Progenitor cell of endocrine pancreas (in vitro differentiated cells): ENCODE measurements at places on chromosomes 3 and 15.

GRCh38 chr3:10006762-10007090, 19.5 kb upstream of the FANCD2 start:
- DNase-seq, result no peak

DNA sequence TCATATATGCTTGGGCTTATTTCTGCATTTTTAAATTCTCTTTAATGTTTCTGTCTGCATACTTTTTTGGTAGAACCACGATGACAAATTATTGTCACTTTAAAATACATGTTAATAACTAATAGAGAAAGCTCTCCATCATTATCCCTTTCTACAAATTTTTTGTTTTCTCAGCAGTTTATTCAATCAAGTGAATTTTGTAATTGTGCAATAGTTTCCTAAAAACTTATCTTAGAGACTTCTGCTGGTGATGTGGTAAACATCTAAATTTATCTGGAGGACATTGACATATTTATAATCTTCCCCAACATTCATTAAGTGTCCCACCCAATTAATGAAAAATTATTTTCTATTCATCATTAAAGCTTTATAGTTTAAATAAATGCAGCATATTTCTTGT, 215.3 kb downstream of the MEX3B start:
- DNase-seq, result no peak

DNA sequence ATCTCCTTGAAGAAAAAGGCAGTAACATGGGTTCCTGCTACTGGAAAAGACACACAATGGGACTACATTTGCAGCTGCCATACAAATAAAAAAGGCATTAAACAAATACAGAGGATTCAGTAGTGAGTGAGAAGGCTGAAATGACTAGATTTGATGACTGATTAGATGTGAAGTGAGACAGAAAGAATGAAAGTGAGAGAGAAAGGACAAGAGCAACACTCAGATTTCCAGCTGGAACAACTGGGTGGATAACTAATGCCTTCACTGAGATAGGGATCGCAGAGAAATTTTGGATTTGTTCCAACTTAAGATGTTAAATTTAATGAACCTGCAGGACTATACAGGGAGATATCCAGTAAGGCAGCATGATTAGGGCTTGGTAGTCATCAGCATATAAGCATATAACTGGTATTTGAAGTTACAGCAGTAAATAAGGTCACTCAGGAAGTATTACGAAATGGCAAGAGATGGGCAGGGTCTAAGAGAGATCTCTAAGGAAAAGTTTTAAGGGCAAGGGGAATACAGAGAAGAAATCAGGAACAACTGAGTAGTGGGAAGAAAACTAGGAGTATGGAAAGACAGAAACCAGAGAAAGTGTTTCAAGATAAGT, 8.2 kb downstream of the OSBPL11 start:
- no peak for DNase-seq

GRCh38 chr3:127423856-127424765, 136.3 kb upstream of the PRR20G start:
- peak; percentile 2 for DNase-seq

DNA sequence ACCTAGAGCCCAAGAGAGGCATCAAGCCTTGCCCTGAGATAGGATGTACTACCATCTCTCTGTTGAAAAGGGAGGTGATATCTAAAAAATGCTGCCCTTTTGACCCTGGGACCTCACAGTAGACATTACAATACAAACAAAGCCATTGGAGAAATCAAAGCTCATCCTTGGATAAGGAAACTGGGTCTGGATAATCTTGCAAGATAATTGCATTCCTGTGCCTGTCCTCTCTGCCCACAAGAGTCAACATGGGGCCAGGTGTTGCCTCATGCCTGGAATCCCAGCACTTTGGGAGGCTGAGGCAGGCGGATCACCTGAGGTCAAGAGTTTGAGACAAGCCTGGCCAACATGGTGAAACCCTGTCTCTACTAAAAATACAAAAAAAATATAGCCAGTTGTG, 57.3 kb upstream of the DLG1 start:
- no peak for DNase-seq

DNA sequence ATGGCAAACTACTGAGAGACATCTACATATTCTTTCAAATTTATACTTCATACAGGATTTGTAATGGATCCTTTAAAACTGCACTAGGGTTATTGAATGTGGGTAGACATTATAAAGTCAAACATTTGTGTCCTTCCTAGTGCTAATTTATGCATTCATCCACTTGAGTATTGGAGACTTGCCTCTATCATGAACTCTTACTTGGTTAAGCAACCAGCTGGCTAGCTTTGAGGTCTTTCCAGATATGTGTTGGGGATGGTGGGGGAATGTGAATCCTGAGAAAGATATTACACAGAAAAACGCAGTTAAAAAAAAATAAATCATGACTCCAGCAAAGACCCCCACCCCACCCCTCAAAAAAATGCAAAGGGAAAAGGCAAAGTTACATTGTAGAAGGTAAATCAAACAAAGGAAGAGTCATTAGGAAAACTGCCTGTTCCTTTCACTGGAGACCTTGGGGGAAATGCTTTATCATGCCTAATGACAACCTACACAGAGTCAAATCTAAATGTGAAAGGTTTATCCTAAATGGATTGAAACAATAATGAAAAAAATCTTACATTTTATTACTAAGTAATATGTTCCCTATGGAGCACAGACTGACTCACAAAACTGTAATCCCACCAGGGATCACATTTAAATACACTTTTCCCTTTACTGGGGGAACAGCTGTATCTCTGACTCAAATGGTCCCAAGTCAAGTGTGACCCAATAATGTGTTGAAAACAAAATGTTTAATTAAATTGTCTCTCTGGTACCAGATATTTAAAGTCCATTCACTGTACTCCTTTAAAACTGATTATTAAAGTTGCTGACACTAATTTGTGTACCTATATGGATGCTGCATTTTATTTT, 522.3 kb downstream of the ROBO1 start:
- DNase-seq, result no peak

GRCh38 chr3:124893526-124893925, 6.4 kb upstream of the ITGB5 start:
- DNase-seq, result no peak

GRCh38 chr3:107795514-107796094, 272.8 kb downstream of the BBX start:
- no peak for DNase-seq

DNA sequence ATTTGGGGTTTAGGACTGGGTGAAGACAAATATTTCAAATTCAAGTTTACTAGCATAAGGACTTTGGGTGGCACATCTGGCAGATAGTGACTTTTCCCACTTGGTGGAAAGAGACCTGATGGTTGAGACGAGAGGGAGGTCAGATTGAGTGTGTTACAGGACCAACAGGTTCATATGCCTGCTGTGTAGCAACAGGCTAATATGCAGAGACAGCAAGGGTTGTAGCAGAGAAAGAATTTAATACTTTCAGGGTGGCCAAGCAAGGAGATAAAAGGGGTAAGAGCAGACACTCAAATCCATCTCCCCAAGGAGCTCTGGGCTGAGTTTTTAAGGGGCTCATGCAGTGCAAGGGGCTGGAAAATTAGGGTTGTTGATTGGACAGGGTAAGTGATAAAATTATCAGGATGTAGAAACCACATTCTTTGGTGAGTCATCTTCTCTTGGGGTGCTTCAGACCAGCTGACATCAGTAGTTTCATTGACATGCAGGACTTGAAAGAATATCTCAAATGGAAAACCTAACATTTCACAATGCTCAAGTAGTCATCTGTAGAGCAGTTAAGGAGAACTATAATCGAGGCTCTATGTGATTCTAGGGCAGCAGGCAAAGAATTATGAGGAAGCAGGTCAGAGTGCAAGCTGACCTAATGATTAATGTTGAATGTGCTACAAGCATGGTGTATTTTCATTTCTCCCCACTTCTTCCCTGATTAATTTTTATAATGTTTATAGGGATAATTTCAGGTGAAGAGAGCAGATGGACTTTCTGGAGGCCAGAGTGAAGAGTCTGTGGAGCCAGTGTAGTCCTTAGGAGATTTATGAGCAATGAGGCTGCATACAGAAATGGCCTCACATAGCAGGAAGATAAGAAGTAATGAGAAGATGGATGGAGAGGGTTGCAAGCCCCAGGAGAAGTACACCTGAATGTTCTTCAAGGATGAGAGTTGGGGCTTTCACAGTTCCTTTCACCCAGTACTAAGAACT, 13.7 kb downstream of the FOXB1 start:
- DNase-seq, result no peak

DNA sequence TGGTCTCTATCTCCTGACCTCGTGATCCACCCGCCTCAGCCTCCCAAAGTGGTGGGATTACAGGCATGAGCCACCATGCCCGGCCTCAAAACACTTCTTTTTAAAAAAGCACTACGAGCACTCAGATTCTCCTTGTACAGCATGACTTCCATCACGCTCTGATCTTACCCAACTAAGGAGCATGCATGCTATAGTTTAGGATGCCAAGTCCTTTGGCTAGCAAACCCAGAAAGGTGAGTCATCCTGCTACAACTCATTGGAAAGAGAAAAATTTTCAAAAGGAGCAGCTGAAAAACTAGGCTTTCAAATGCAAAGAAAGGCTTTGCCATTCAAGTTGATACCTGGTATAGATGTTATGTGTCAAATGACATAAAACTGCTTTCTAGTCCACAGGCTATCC, 70.3 kb upstream of the PRICKLE2 start:
- no peak for DNase-seq

GRCh38 chr15:76161153-76162035, 101.6 kb downstream of the TMEM266 start:
- DNase-seq, result no peak

DNA sequence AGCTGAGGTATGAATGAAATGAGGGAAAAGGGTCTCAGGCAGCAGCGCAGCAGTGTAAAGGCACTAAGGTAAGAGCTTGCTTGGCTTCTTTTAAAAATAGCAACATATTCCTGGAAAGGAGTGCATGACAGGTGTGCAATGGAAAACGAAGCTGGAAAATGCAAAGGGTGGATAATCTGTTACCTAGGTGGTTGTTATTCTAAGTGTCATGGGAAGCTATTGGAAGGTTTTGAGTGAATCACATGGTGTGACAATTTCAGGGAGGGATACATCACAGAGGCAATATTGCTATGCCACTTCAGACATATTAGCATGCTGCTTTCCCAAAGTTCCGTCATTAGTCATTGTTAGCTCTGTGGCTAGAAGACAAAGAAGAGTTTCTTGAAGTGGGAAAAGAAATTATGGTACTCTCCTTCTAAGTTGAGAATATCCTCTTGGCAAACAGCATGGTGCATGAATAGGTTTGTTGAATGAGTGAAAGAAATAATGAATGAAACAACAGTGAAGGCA, 28.7 kb upstream of the TMEM45A start:
- no peak for DNase-seq

GRCh38 chr3:17302170-17302569, 417.4 kb downstream of the PLCL2 start:
- DNase-seq, result no peak

GRCh38 chr15:86855307-86856291, 775.9 kb downstream of the AGBL1 start:
- no peak for DNase-seq

DNA sequence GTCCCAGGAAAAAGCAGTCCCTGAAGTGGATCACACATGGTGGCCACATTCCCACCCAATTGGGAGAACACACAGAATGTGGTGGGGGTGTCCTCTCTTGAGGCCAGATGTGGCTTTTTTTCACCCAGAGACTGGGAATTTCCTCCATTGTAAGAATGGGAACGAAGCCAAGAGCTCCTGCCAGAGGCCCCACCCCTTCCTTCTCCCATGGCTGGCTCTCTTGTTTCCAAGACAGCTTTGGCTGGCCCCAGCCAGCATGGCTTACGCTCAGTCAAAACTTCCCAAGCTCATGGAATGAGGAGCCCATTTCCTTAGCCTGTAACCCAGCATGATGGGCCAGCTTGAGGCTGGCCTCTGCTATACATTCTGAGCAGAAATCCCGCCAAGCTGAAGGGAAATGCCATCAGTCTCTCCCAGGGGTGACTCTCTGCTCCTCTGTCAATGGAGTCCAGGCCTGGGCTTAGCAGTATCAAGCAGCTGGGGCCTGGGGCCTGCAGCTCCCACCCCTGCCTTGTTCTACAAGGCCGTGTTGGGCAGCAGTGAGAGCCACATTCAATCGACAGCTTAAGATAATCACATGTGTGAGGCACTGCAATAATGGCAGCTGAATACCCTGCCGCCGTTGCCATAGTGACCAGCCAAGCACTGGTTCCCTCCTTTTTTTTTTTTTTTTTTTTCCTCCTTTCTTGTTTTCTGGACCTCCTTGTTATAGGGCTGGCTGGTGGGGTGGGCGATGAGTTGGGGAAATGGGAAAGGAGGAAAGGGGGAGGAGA, 142.4 kb downstream of the EPHB1 start:
- no peak for DNase-seq

DNA sequence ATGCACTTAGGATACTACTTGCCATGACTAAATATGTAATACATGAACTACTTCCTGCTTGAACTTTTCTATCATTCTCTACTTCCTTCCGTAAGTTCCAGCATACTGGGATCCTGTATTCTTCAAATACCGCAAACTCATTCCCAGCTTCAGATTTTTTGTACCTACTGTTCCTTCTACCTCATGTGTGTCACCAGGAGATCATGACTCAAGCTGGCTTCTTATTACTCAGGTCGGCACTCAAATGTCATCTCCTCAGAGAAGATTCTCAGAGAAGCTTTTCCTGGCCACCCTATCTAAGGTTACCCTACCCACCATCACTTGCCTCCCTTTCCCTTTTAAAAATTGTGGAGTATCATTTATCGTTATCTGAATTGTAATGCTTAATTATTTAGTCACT, 66.7 kb downstream of the RFX7 start:
- no peak for DNase-seq

DNA sequence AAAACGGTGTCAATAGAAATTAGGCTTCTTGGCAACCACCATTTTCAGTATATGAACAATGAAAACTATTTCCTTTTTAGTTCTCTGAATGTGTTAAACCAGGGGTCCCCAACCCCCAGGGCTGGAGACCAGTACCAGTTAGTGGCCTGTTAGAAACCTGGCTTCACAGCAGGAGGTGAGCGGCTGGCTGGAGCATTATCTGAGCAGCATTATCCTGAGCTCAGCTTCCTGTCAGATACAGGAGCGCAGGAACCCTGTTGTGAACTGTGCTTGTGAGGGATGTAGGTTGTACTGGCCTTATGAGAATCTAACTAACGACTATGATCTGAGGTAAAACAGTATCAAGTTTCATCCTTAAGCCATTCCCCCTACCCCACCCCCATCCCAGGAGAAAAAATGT, 328.7 kb downstream of the ZBBX start:
- DNase-seq, result no peak

DNA sequence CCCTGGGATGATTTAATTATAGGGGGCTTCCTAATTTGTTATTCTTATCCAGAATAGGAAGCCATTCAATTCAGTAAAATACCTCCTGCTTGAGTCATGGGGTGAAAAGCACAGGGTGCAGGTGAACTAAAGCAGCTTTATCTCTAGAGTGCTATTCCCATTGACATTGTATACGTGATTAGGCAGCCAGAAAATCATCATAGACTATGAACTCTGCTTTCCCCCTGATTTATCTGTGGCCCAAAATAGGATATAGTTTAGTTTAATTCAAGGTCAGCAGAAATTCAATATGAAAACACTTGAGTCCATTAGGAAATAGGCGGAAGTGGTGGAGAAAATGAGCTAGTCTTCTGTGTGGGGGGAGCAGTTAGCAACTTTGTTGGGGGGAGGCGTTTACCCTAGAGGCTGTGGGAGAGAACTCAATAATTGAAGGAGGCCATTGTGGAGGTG, 18.2 kb upstream of the PRKCI start:
- DNase-seq, result no peak
